Myocyte (in vitro differentiated cells): ENCODE measurements at places on chromosomes 7 and 10. TPM values are rescaled to one million over a fixed set of nuclear protein-coding genes. Genes with fewer than 3 reads are reported as not detected.

The GNA12 gene
- 10.2 and 14.3 TPM in 2 replicates for total RNA-seq

The CFAP58 gene
- 0.56 and 0.62 TPM in 2 replicates for total RNA-seq

The FKBP6 gene
- 0.11 TPM in 1 of 2 replicates, not detected in the other for total RNA-seq

The GALNT17 gene
- total RNA-seq, result 3.5 and 6.2 TPM in 2 replicates

The CCDC172 gene
- not detected in 2 replicates for total RNA-seq

The VPS37D gene
- 5.7 and 6.1 TPM in 2 replicates for total RNA-seq

The RPS24 gene
- total RNA-seq, result 1,781 and 1,980 TPM in 2 replicates

The ELFN1 gene
- total RNA-seq, result not detected in 2 replicates

The LAMB4 gene
- total RNA-seq, result 0.16 TPM in 1 of 2 replicates, not detected in the other

The LRGUK gene
- total RNA-seq, result 0.21 and 0.24 TPM in 2 replicates
